ENCODE measurements at places on chromosomes 5 and 9. TPM values are rescaled to one million over a fixed set of nuclear protein-coding genes. Genes with fewer than 3 reads are reported as not detected.

GRCh38 chr5:6759401-6759800 lies 46.2 kb downstream of the TENT4A start:
- H3K36me3 ChIP-seq: peaks cover 12% of the 10 kb centered on the region
- no peaks in the 10 kb centered on the region for H3K4me1 ChIP-seq
- H3K4me3 ChIP-seq: no peak overlapping the region
- DNase-seq: peak; percentile 74
- no peaks in the 10 kb centered on the region for H3K27me3 ChIP-seq

DNA sequence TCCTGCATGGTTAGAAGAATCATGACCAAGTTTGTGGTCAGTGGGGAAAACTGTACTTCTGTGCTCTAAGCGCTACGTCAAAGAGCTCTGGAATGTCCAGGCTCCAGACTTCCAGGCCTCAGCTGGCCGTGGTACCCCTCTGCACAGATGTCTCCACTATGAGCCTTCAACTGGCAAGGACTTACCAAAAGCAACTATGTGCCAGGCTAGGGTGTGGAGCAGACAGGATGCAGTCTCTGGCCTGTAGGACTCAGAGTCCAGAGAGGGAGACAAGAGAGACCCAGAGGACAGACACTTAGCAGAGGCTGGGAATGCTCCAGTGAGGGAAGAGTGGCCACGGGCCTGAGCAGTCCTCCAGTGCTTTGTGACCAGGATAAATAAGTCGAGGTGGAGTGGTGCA lies 31.0 kb upstream of the TCF7 start:
- no peak for DNase-seq
- no peaks in the 10 kb centered on the region for H3K4me1 ChIP-seq
- no peak overlapping the region for H3K4me3 ChIP-seq

DNA sequence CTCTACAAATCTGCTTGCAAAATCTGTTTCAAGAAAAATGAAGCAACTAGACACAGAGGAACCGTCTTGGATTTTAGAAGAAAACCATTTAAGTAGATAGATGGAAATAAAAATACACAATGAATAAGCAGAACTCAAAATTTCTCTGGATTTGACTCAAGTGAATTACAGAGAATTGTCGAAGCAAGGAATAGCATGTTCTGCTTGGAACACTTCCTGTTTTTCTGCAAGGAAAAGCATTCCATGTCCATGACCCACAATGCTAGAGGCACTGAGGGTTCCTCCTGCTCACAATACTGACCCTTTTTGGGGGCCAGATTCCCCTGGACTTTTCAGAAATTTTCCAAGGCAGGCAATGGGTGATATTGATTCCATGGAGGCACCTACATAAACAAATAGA lies 29.8 kb downstream of the PRUNE2 start:
- no peaks in the 10 kb centered on the region for H3K27me3 ChIP-seq
- H3K27ac ChIP-seq: no peak overlapping the region
- no peak overlapping the region for H3K4me3 ChIP-seq
- DNase-seq: no peak
- no peaks in the 10 kb centered on the region for H3K36me3 ChIP-seq

DNA sequence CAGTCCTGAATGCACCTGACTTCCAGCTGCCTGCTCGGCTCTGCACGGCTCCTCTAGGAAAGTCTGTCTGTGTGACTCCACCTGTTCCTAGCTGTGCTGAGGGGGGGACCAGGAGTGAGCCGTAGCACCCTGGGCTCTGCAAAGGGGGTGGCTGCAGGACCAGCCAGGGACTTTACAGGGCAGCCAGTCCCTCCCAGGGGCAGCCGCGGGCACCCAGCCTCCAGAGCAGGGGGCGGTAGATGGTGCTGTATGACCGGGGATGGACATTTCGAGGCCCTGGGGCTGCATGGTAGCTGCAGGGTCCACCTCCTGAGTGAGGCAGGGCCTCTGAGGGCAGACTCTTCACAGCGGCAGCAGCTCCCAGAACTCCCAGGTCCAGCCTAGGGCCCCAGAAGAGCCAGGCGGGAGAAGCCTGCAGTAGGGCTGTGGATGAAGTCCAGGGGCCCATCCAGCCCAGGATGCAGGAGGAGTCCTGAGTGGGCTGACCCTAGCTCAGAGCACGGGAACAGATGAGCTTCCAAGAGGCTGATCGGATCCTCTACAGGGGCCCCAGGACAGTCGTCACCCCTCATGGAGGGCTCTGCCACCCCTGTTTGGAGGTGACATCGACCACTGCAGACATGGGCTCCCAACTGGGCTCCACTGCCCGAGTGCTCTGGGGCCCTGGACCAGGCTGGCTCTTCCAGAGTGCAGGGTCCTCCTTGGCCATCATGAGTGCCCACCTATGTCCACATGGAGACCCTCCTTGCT lies 105.4 kb downstream of the ZNF354C start:
- no peaks in the 10 kb centered on the region for H3K4me1 ChIP-seq
- peak; percentile 39 for DNase-seq
- no peaks in the 10 kb centered on the region for H3K27me3 ChIP-seq
- H3K36me3 ChIP-seq: no peaks in the 10 kb centered on the region
- H3K27ac ChIP-seq: no peak overlapping the region

- no peak for DNase-seq
- no peak overlapping the region for H3K4me3 ChIP-seq
- no peaks in the 10 kb centered on the region for H3K27me3 ChIP-seq
- no peaks in the 10 kb centered on the region for H3K4me1 ChIP-seq
- no peak overlapping the region for H3K27ac ChIP-seq
Measured at GRCh38 chr5:112119969-112120368, 299.1 kb downstream of the EPB41L4A start.

DNA sequence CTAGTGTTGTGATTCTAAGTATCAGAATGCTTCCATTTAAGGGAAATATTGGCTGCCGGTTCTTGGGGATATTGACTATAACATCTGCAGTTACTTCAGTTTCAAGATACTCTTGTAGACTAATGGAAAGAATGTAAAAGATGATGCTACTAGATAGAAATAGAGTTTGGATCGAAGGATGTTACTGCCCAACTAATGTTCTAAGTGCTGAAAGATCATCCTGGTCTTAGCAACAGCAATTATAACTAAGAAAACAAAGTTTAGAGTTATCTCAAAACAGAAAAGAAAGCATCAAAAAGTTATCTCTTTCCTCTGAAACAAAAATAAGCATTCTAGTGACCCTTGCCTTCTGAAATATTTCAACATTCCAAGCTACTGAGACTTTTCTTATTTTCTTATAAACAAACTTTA lies 49.9 kb downstream of the ITGA1 start:
- H3K27ac ChIP-seq: peak overlapping the region; percentile 27
- no peak overlapping the region for H3K4me3 ChIP-seq
- H3K4me1 ChIP-seq: no peaks in the 10 kb centered on the region
- no peak for DNase-seq
- no peaks in the 10 kb centered on the region for H3K27me3 ChIP-seq

DNA sequence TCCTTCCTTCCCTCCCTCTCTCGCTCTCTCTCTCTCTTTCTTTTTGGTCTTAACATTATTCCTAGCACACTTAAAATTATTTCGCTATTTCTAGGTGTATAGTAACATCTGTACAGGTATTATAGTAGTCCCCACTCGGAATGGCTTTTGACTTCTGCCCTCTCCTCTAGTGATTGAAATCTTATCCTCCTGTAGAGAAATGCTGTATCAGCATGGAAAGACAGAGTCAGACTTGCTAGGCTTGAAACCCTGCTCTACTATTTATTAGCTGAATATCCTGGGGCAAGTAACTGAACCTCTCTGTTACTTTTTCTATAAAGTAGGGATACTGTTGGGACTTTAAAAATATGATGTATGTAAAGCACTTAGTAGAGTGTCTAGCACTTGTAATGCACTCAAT lies 681.9 kb upstream of the C9orf72 start:
- no peak for DNase-seq
- no peak overlapping the region for H3K27ac ChIP-seq
- no peak overlapping the region for H3K4me3 ChIP-seq
- no peaks in the 10 kb centered on the region for H3K36me3 ChIP-seq

The MROH2B gene
- total RNA-seq: 0.84 TPM

DNA sequence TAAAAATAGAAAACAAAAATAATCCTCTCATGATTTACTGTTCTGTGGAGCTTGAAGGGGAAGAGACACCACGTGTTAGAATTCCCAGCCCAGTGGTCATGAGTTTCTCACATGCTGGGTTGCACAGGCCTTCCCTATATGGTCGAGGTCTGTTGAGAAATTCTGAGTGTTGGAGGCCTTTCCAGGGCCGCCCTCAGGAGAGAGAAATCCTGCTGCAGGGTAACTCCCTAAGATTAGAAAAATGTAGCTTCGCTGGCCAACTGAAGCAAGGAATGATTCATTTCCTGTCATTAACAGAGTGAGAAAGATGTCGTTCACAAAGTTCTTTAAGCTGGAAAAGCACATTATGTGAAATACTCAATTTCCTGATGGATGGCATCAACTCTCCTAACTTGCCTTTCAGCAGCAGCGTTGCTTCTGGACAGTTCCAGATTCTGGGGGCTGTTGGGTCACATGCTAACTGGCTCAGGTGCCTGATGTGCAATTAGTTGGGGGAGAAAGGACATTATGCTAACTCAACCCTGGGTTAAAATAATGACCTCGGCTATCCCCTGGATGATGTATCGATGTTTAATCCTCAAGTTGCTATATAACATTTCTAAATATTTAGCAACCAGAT lies 104.8 kb upstream of the CD180 start:
- H3K27me3 ChIP-seq: no peaks in the 10 kb centered on the region
- no peak for DNase-seq
- H3K4me1 ChIP-seq: no peaks in the 10 kb centered on the region
- no peaks in the 10 kb centered on the region for H3K36me3 ChIP-seq
- H3K27ac ChIP-seq: no peak overlapping the region
- no peak overlapping the region for H3K4me3 ChIP-seq

DNA sequence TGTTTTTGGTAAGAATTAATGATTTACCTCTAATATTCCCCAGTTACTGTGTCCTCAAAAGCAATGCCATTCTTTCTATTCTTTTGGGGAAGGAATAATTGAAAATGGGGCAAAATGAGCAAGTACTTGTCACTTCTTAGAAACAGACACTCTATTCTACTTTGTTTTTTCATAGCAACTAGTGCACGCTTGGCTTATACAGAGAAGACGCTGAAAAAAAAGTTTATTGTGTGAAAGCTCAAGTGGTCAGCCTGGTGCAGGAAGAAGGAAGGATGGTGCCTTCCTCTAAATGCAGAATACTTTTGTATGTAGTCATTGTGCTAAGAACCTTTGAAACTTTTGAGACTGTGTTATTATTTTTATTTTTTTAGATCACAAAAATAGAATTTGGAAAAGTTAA lies 29.6 kb downstream of the ANKDD1B start:
- H3K4me3 ChIP-seq: no peak overlapping the region
- H3K27me3 ChIP-seq: no peaks in the 10 kb centered on the region
- no peaks in the 10 kb centered on the region for H3K36me3 ChIP-seq
- no peak overlapping the region for H3K27ac ChIP-seq

The MEF2C gene
- 4.4 TPM for total RNA-seq

GRCh38 chr9:135198144-135198543 lies 110.7 kb downstream of the OLFM1 start:
- H3K4me1 ChIP-seq: no peaks in the 10 kb centered on the region
- no peak overlapping the region for H3K27ac ChIP-seq
- no peak overlapping the region for H3K4me3 ChIP-seq

- no peak overlapping the region for H3K4me3 ChIP-seq
- no peaks in the 10 kb centered on the region for H3K27me3 ChIP-seq
- no peaks in the 10 kb centered on the region for H3K36me3 ChIP-seq
- no peak for DNase-seq
- no peaks in the 10 kb centered on the region for H3K4me1 ChIP-seq
Measured at GRCh38 chr5:8340739-8341344, 471.9 kb downstream of the MTRR start.

GRCh38 chr9:129235931-129236331 lies 57.9 kb upstream of the IER5L start:
- H3K27me3 ChIP-seq: no peaks in the 10 kb centered on the region
- peak; percentile 13 for DNase-seq
- no peaks in the 10 kb centered on the region for H3K36me3 ChIP-seq
- no peaks in the 10 kb centered on the region for H3K4me1 ChIP-seq
- no peak overlapping the region for H3K27ac ChIP-seq

The SPEF2 gene
- total RNA-seq: 3.3 TPM

- no peak for DNase-seq
- peaks cover 63% of the 10 kb centered on the region for H3K27me3 ChIP-seq
- H3K4me1 ChIP-seq: no peaks in the 10 kb centered on the region
- no peaks in the 10 kb centered on the region for H3K36me3 ChIP-seq
Measured at GRCh38 chr5:171309276-171310211, 496 bp downstream of the TLX3 start.

- H3K4me3 ChIP-seq: no peak overlapping the region
- H3K27ac ChIP-seq: no peak overlapping the region
- DNase-seq: no peak
- H3K36me3 ChIP-seq: no peaks in the 10 kb centered on the region
Measured at GRCh38 chr5:179211068-179211467, 134.2 kb downstream of the ADAMTS2 start.

- peaks cover 31% of the 10 kb centered on the region for H3K27me3 ChIP-seq
- no peaks in the 10 kb centered on the region for H3K4me1 ChIP-seq
- no peaks in the 10 kb centered on the region for H3K36me3 ChIP-seq
- no peak for DNase-seq
- no peak overlapping the region for H3K27ac ChIP-seq
Measured at GRCh38 chr9:37034938-37035647, 1.0 kb upstream of the PAX5 start.

The TMEM215 gene
- total RNA-seq: not detected

DNA sequence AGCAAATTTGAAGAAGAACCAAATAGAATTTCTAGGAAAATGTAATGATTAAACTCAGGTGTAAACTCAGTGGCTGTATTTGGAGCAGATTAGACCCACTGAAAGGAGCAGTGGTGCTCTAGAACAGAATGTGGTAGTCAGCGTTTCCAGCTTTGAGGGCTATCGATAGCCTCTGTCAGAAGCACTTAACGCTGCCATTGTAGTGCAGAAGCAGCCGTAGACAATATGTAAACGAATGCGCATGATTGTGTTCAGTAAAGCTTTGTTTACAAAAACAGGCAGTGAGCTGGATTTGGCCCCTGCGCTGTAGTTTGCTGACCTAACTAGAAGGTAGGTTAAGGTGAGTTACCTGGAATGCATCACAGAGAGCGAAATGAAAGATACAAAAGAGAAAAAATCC lies 72.0 kb downstream of the FAM78A start:
- no peak for DNase-seq
- H3K4me3 ChIP-seq: no peak overlapping the region
- no peaks in the 10 kb centered on the region for H3K36me3 ChIP-seq
- no peak overlapping the region for H3K27ac ChIP-seq
- no peaks in the 10 kb centered on the region for H3K27me3 ChIP-seq
- no peaks in the 10 kb centered on the region for H3K4me1 ChIP-seq
